ENCODE measurements at places on chromosomes 6 and 20.

- DNase-seq: no peak
Observed at GRCh38 chr6:72595812-72596211, 26.1 kb upstream of the KCNQ5 start.

GRCh38 chr20:49594143-49594930 is 26.4 kb upstream of the PTGIS start:
- peak; percentile 57 for DNase-seq

DNA sequence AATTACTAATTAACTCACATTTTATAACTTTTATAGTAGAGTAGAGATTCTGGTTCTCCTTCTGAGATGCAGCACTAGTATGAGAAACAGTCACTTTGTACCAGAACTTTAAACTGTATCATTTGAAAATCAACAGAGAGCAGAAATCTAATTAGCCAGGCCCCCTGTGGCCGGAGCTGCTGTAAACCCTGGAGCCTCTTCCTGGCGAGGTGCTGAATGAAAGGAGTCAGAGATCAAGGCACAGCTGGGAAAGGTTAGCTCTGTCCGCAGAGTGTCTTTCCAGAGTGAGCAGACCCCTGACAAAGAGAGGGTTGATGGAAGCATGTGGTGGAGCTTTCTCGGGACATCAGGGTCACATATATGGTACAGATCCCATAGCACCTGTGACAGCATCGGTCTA is 703.8 kb downstream of the RFPL4B start:
- no peak for DNase-seq

DNA sequence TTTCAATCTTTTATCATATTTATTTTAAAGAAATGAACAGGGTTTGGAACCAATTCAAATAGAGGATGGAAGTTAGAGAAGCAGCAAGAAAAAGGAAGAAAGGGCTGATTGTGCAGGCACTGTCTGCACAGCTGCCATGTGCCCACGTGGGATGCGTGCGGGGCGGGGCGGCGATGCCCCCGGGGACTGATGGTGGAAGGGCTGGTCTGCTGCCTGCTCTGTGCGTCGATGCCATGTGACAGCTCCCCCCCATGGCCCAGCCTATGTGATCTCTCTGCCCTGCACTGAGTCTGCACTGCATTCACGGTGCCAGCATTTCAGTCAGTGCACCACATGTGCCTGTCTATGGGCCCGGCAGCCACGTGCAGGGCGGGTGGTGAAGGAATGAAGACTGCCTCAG is 96.4 kb downstream of the IRF4 start:
- no peak for DNase-seq

- no peak for DNase-seq
Observed at GRCh38 chr6:38367231-38367630, 272.5 kb downstream of the BTBD9 start.

GRCh38 chr6:166483573-166484250 is 101.0 kb upstream of the MPC1 start:
- no peak for DNase-seq

- no peak for DNase-seq
Observed at GRCh38 chr6:146481527-146481926, 62.1 kb upstream of the RAB32 start.

- DNase-seq: no peak
Observed at GRCh38 chr20:43963233-43963632, 48.6 kb downstream of the TOX2 start.

- no peak for DNase-seq
Observed at GRCh38 chr20:51570739-51571459, 28.4 kb upstream of the NFATC2 start.

DNA sequence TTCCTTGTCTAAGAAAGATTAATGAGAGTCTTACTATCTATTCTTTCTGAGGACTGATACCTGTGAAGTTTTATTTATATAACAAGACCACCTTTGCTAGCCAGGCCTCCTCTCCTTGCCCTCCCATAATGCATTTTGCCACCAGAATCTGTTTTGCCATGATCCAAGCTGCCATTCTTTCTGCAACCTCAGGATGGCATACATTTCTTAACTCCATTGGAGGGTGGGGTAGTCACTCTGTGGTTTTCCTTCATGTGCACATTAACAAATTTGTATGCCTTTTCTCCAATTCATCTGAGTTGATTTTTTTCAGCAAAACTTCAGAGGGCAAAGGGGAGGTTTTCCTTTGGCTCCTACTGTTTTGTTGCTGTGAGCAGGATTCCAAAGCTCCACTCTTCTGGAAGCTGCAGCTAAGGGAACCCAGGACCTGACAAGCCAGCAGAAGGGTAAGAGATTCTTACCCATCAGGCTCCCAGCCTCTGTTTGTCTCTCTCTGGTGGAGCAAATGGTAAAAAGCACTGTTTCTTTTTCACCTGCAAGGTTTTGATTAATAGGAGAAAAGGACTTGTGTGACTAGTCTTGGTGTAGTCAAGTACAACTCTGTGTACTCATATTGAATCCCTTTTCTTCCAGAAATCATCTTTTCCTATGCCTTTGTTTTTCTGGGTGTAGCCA is 26.2 kb upstream of the ENPP4 start:
- DNase-seq: no peak

- DNase-seq: no peak
Observed at GRCh38 chr20:48143435-48144081, 358.3 kb upstream of the SULF2 start.

DNA sequence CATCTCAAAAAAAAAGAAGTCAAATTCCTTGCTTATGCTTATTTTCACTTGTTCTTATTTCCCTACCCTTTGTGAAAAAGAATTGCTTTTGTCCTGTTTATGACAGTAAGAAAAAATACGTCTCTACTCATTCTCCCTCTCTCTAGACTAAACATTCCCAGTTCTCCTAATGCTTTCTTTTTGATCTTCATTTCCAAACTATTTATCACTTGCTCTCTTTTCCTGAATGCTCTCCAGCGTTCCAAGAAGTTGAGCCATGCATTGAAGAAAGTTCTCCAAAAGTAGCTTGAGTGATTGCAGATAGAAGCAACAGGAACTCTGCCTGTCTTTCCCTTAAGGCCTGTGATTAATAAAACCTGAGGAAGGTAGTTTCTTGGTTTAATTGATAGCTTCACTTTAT is 53.1 kb upstream of the TMEM170B start:
- no peak for DNase-seq

DNA sequence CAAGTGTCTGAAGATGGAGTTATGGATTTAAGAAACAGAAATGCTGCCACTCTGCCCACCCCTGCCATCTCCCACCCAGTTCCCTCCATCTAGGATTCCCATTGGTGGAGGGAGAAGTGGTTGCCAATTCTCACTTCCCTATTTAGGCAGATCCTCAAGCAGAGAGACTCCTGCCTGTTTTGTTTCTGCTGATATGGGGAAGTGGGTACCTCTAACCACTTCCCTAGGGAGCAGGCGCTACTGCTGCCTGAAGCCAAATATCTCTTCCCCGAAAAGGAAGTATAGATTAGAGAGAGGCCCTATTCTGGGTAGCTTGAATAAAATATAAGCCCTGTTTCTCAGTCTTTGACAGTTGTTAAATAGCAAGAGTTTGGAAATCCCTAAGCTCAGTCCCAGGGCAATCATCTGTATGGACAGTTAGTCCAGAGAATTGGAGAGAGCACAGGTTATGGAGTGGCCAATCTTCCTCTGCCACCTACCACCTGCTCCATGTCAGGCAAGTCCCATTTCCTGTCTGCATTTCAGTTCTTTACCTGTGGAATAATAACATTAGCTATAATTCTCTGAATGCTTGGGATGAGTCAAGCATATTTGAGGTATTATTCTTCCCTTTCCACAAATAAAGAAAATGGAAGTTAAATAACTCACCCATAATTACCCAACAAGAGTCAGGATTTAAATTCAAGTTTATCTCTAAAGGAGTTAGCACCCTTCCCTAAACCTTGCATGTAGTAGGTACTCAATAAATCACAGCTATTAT is 2.6 kb upstream of the ADGB start:
- DNase-seq: no peak

DNA sequence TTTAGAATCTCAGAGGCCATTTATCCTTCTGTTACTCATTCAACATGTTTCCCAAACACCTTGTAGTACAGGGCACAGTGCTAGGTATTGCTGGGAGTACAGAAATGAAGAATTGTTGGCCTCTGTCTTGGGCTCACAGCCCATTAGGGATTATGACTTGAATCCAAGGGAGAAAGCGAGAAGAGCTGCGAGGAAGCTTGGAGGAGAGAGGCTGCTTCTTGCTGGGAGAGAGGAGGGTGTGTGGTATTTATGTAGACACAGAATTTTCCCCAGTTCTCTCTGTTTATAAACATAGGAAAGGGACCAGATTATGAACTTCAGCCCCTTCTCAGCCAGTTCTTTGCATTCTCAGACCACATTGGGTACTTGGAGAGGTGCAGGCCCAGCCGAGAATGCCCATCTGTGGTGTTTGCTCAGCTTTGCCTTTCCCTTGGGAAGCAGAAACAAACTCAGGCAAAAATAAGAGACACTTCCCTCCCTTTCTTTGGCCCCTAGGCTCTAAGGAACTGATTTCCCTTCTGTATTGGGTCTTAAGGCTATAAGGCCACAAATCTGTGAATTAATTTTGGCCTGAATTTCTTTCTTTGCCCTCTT is 17.9 kb downstream of the CHMP4B start:
- DNase-seq: no peak

GRCh38 chr20:1920252-1920651 is 25.0 kb downstream of the SIRPA start:
- no peak for DNase-seq

DNA sequence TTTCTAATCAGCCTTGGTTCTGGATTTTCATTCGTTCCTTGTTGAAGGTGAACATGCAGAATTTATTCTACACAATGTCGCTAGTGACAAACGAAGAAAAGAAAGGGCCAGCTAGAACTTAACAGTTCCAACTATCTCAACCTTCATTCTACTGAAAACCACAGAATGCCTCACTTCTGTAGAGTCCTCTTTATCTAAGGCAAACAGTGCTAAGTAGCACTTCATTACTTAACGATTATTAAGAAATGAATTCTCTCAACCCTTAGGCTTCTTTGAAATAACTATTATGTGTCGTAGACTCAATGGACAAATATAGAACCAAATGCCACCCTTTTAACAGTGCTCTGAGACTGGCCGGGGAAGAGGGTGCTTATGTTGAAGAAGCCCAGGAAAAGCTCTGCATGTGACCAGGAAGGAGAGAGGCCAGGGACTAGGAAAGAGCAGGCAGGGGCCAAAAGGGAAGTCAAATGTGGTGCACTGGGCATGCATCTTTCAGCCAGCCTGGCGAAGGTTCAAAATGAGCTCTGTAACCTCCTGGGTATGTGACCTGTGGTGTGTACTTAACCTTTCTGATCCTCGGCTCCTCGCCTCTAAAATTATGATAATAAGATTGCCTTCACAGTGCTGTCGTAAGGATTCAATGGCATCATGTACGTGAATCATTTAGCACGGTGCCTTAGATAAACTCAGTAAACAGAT is 55.4 kb upstream of the BMP2 start:
- DNase-seq: no peak

DNA sequence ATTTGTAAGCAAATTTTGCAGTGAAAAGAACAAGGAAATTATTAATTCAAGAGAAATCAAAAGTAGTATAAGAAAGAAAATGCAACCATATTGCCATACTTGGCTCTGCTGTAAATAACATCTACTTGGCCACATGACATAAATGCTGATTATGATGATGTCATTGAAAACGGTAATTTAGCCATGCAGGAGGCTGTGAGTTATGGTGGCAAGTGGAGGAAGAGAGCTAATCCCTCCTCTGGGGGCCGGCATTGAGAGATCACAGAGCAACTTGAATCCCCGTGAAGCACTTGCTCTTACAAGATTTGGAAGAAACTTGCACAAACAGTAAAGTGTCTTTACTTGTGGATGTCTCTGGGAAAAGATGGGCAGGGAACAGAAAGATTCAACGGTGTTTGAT is 456.6 kb downstream of the PREX1 start:
- no peak for DNase-seq

- no peak for DNase-seq
Observed at GRCh38 chr6:35317483-35318195, 20.0 kb downstream of the DEF6 start.

DNA sequence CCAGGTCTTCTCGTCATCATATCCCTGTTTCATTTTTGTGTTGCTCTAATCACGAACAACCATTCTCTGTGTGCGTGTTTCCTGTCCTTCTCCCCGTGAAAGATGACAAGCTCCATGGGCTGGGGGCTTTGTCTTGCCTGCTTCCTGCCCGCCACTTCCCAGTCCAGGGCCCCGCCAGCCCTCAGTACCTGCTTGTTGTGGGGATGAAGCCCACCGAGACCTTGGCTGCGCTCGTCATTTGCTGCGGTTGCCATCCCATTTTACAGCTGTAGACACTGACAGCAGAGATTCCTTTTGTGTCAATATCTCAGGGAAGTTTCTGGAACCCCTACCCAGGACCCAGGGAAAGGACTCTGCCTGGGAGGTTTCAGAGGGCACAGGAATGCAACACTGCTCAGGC is 40.3 kb upstream of the STX16 start:
- no peak for DNase-seq

DNA sequence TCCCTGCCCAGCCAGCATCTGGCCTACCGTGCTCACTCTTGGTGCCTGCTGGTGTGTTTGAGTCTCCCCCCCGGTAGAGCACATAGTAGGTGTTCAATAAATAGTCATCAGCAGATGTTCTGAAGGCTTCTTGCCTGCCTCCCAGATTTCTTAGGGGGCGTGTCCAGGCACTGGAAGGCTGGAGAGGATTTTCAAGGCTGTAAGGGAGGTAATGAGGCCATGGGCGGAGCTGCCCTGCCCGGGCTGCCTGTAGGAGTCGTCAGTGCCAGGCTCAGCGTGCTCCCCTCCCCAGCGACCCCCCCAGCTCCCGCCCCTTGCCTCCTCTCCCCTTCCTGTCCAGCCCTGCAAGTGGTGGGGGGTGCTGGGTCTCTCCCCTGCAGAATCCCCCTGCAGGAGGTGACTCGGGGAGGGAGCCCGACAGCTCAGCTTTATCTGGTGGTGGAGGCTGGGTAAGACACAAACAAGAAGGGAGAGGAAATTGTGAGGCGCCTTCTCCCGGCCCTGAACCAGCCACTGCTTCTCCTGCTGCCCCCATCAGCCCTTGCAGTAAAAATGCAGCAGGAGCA is 55.9 kb downstream of the BCAS4 start:
- DNase-seq: no peak

DNA sequence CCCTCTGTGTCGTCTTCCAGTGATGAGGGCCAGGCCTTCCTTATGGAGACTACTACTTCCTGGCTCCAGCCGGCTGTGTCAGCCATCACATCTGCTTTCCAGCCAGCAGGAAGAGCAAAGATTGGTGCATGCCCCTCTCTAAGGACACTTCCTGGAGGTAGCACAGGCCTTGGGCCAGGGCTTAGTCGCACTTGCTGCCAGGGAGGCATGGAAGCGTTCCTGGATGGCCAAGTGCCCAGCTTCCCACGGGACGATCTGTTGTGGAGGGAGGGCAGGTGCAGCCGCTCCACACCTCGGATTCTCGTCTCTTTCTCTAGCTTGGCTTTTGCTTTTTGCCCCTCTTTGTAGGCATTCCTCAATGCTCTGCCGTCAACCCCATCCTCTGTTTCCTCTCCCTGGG is 11.9 kb downstream of the ERMARD start:
- DNase-seq: no peak

- DNase-seq: no peak
Observed at GRCh38 chr6:158357570-158358216, 45.4 kb downstream of the TULP4 start.
